ENCODE measurements at places on chromosomes 3 and 15.

DNA sequence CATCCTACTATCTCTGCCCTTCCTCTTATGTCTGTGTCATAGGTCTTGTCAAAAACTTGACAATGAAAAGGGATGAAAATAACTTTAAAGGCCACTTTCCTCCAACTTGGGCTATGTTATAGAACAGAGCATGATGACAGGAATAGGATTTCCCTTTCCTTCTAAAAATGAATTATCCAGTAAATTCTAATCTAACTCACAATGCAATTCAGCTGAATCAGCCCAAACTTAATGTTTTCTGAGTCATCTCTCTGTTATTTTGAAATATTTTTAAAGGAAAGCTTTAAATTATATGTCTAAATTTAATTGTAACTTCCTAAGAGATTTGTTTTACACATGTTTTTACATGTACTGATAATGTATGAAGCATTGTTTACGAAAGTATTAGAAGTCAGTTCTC is 258.5 kb downstream of the BBX start:
- DNase-seq = no peak

DNA sequence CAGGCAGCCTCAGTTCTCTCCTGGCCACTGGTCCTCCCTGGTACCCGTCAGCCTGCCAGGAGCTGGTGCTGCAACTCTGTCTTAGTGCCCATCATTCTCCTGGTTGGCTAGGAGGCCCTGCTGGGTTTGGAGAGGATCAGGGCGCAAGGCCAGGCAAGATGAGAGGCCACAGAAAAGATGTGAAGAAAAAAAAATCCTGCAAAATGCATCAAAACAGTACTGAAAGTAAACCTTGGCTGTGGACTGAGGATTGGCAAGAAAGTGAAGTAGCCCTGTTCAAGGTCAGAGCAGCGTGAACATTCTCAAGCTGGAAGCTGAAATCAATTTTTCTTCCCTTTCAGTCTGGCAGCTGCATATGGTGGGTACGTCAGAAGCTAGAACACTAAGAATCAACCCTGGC is 74.2 kb downstream of the GTF2E1 start:
- DNase-seq = no peak

GRCh38 chr3:130465521-130465920 is 51.5 kb upstream of the COL6A6 start:
- no peak for DNase-seq

- DNase-seq = no peak
Observed at GRCh38 chr3:116966649-116967048, 257.1 kb downstream of the TUSC7 start.

DNA sequence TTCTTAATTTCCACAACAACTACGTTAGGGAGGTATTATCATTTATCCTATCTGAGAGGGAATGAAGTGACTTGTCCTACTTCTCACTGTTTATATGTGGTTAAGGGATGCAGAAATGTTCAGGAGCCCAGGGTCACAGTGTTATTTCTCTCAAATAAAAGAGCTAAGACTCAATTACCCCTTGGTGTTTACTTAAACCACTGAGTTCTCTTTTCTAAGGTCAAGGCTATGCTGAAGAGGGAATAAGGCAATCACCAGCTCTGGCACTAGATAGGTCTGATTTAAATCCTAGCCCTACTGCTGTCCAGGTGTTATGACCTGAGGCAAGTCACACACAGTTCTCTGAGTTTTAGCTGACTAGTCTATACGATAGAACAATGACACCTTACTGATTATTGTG is 35.7 kb upstream of the BCL6 start:
- no peak for DNase-seq
